ENCODE measurements at places on chromosomes 3 and 15.

DNA sequence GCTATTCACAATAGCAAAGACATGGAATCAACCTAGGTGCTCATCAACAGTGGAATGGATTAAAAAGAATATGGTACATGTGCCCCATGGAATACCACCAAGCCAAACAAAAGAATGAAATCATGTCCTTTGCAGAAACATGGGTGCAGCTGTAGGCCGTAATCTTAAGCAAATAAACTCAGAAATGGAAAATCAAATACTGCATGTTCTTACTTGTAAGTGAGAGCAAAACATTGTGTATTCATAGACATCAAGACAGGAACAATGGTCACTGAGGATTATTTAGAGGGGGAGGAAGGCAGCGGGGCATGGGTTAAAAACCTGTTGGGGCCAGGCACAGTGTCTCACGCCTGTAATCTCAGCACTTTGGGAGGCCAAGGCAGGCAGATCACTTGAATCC, 304.7 kb upstream of the ROBO2 start:
- DNase-seq: no peak

DNA sequence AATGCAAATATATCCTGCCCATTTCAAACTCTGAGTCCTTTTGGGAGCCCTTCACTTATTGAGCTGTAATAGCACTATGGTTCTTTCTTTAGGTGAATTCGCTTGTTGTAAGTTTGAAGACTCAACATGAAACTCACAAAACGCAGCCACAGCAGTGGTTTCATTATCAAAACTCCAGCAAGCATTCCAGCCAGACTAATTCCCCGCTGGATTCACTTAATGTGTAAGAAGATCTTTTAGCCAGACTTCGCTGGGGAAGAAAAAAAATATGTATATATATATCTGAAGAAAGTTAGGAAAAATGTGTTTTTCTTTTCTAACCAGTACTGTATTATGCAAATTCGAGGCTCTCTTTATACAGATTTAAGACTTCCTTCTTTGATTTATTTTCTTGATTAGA, 241.1 kb downstream of the WNT5A start:
- no peak for DNase-seq

DNA sequence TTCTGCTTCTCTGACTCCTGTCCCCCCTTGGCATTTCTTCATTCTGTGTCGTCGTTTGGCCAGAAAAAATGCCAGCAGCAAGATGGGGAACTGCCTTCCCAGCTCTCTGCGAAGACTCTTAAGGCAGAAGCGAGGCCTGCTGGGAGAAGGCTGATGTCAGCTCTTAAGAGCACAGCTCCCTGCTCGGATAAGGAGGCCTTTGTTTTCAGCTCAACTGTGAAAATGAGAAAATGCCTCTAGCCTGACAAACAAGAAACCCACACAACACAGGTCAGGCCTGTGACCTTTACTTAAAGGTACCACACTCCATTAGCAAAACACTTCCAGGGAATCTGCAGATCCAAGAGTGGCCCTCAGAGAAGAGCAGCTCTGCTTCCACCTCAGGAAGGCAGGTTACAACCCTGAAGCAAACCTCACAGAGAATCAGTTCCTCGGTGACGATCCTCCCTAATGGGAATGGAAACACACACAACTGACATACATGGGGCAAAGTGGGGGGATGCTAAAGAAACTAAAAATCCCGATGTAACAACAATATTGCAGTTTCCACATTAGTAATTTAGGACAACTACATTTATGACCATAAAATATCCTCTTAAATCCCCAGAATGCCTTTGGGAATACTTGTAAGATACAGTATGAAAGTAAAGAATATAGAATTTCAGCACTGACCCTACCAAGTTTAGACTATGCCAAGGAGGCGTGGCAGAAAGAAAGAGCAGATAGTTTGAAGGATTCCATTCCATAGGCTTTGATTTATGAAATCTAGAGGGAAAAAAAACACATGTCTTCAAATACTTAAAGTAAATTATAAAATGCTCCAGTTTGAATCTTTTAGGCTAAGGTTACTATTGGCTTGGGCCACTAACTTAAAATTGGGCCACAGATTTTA, 52.1 kb downstream of the VGLL4 start:
- no peak for DNase-seq

GRCh38 chr3:134928819-134929218, 133.8 kb downstream of the EPHB1 start:
- DNase-seq: no peak

- no peak for DNase-seq
These were observed 45.4 kb downstream of the DZIP1L start for GRCh38 chr3:138070006-138070405.

- no peak for DNase-seq
These were observed 1.9 kb downstream of the GOLIM4 start for GRCh38 chr3:168093790-168094189.

GRCh38 chr3:118587037-118587741, 447.5 kb downstream of the IGSF11 start:
- DNase-seq: no peak

DNA sequence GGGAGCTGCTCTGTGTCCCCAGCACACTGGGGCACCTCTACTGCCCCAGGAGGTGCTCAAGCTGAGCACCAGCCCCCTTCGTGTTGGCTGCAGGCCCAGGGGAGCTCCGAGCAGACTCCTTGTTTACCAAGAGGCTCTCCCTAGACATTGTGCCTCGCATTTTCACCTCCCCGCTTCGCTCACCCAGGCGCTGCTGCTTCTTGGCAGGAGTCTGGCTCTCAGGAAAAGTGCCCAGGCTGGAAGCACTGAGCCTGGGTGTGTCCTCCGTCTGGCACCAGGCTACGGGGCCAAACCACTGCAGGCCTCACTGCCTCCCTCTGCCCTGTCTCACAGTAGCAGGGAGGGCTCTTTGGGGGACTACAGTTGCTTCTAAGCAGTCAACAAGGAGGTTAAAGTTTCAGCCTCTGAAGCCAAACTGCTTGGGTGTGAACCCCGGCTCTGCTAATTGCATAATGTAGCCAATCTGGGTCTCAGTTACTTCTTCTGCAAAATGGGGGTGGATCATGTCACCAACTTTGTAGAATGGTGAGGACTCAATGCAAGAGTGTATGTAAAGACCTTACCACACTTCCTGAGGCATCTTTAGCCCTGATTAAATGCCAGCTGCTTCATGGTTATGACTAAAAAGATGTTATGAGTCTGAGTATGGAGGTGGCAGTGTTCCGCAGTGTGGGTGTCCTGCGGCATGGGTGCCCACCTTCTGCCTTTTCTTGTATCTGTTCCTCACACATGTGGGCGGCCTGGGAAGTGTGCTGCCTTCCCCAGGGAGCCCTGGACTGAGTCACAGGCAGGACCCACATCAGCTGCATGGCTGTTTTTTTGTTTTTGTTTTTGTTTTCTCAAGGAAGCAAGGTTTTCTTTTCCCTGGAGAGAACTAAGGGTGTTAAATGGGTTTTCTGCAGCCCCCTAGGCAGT, 88.9 kb downstream of the CLSTN2 start:
- no peak for DNase-seq

DNA sequence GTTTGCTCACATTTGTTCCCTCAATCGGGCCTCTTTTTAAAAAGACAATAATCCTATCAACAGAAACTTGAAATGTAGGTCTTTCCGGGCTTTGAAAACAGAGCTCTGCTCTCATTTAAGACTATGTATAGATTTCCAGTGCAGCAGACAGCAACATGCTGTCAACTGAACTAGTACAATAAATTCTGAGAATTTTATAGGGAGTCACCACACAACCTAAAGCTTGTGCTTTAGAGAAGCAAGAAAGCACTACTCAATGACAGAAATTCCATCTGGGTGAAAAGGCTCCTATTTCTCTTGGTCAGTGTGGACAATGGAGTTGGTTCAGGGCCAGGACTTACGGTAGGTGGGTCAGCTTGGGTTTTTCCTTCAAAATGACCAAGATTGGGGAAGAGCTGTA, 583.5 kb downstream of the ROBO1 start:
- DNase-seq: no peak

- no peak for DNase-seq
These were observed 70.4 kb downstream of the NIPA2 start for GRCh38 chr15:22908830-22909229.

DNA sequence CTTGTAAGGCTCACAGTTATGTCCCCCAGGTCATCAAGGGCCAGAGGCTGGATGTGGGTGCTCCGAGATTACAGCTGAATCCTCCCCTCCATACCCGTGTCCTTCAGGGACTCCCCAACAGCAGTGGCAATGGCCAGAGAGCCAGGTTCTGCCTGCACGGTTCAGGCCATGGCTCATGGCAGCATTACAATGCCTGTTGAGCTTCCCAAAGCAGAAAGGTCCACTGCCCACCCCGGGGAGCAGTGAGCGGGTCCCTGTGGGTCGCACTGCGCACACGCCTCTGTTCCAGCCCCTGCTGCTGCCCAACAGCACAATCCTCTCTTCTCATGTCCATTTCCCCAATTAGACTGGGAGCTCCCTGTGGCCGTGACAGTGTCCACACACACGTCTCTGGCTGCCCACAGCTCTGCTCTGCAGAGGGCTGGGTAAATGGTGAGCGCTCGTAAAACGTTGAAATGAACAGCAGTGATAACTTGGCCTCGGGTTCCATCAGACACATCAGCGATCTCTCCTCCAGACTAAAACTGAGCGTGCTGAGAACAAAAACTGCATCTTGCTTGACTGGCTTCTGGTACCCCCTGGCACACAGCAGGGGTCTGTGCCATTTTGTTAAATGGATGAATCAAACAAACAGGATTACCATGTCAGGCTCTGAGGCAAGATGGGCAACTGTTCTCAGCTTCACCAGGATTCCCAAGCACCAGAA, 80.4 kb downstream of the VGLL4 start:
- DNase-seq: no peak

DNA sequence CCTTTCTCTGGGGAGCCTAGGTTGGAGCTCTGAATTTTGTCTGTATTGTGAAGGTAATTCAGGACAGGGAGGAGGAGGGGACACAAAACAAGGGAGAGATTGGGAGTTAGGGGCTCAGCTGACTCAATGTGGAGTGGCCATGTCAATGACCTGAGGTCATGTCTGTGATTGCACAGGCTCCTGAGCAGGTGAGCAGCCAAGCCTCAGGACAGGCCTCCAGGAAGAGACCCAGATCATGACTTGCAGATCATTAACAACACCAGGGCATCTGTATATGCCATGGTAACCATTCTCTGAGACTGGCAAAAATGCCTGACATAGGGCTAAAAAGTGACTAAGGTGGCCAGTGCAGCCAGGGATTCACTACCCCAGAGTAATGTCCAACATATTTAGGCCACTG, 20.9 kb downstream of the ERICH6 start:
- DNase-seq: no peak

- no peak for DNase-seq
These were observed 128.3 kb downstream of the SV2B start for GRCh38 chr15:91228383-91228782.

- no peak for DNase-seq
These were observed 27.7 kb downstream of the SRPRB start for GRCh38 chr3:133833267-133833666.

DNA sequence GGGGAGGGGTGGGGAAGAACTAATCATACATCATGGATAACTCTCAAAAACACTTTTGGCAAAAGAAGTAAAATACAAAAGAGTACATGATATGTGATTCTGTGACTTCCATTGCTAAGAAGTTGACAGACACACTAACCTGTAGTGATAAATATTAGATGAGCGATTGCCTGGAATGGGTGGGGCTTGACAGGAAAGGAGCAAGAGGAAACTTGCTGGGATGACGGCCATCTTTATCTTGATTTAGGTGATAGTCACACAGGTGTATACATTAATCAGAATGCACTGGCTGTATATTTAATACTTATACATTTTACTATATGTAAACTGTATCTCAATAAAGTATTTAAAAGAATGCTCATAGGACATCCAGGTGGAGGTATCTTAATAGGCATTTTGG, 13.1 kb downstream of the PARL start:
- DNase-seq: no peak

GRCh38 chr3:106282943-106283342, 414.1 kb upstream of the CBLB start:
- DNase-seq: no peak

DNA sequence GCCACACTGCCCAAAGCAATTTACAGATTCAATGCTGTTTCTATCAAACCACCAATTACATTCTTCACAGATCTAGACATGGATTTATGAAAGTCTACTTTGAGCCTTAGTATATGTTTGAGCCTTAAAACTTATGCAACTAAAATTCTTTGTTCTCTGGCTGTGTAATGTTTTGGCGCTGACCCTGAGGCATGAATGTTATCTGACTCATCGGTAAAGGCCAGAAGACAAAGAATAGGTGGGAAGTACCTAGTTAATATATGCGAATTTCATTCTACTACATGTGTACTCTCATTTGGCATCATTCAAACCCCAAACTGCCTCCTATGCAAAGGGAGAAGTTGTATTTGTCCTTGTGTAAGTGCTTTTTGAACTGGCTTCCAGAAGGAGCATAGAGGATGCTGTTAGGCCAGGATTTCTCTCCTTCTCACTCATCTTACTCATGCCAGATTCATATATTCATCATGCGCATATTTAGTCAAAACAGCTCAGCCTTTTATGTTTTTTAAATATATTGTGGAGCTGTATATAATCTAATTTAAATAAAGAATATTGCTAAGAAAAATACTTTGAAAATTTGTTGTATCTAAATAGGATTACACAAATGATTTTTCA, 204.2 kb downstream of the NFKBIZ start:
- DNase-seq: peak; percentile 47

- DNase-seq: no peak
These were observed 34.5 kb downstream of the CCDC54 start for GRCh38 chr3:107411779-107412178.

DNA sequence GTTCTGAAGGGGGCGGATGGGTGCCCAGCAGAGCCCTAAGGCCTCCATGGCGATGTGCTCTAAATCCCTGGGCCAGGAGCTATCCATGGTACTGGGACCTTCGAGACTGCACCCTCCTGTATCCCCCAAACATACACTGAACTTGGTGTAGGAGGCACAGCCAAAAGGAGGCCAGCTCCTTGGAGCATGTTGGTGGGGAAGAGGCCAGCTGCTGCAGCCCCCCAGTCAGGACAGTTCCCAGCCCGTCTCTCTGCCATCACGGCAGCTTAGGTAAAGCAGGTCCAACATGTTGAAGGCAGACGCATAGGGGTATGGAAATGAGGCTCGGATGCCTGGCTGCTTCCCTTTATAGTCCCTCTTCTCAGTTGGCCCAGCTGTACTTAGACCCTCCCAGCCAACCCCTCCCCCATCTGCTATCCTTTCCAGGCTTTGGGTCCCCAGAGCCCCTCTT, 1.8 kb downstream of the CAMKV start:
- DNase-seq: peak; percentile 25

DNA sequence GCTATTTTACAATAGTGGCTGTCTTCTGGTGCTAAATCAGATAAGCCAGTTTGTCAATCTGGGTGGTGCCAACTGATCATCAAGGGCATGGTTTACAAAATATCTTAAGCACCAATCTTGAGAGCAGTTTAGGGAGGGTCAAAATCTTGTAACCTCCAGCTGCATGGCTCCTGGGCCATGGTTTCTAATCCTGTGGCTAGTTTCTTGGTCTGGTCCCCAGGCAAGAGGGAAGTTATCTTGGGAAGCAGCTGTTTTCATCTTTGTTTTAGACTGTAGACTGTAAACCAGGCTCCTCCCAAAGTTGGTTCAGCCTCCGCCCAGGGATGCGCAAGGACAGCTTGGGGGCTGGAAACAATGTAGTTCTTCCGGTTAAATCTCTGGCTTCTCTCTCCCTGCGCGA, 166.8 kb downstream of the IL1RAP start:
- no peak for DNase-seq

GRCh38 chr3:28039829-28040228, 201.6 kb upstream of the CMC1 start:
- no peak for DNase-seq

GRCh38 chr3:98004721-98005120, 30.4 kb downstream of the GABRR3 start:
- no peak for DNase-seq

- no peak for DNase-seq
These were observed 134.0 kb downstream of the GOLGA6L6 start for GRCh38 chr15:20407553-20407952.

GRCh38 chr15:37059086-37059485, 41.3 kb downstream of the MEIS2 start:
- no peak for DNase-seq

All from A549 (cell line).